ENCODE measurements at places on chromosomes 1 and 21. TPM values are rescaled to one million over a fixed set of nuclear protein-coding genes. Genes with fewer than 3 reads are reported as not detected.

Gene RXFP4
- 0.16 TPM for total RNA-seq

DNA sequence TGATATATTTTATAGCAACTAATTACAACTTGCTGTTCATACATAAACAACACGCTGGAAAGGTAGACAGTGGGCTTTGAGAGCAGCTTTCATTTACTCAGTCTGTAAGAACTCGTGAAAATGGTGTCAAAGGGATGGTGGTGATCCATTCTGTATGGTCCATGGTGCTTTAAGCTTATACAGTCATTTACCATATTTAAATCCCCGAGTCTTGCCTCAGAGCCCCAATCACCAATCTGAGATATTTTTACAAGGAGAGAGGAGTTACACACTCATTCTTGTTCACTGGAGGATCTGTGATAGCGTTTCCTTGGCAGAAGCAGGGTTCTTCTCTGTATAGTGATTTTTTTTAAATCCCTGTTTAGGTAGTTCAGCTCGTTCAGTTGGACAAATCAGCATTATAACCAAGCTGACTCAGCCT is 694.6 kb downstream of the USP25 start:
- H3K36me3 ChIP-seq, result no peaks in the 10 kb centered on the region
- no peak overlapping the region for H3K4me3 ChIP-seq
- H3K4me1 ChIP-seq, result no peaks in the 10 kb centered on the region
- no peak overlapping the region for H3K27ac ChIP-seq
- H3K27me3 ChIP-seq, result no peaks in the 10 kb centered on the region

DNA sequence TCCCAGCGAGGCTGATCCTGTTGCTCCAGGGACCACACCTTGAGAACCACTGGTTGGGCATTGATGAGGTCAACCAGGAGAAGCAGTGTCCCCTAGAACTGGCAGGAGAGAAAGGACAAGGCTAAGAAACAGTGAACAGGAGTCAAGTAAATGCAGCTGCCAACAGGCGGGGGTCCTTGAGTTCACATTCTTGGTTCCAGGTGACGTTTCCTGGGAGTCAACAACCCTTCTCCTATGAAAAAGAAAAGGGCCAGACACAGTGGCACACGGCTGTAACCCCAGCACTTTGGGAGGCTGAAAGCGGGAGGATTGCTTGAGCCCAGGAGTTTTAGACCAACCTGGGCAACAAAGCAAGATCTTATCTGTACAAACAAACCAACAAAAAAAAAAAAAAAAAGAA is 98.3 kb downstream of the KAZN start:
- H3K27ac ChIP-seq, result no peak overlapping the region
- H3K27me3 ChIP-seq, result no peaks in the 10 kb centered on the region
- H3K4me1 ChIP-seq, result no peaks in the 10 kb centered on the region
- DNase-seq, result no peak
- no peak overlapping the region for H3K4me3 ChIP-seq

Gene AK2
- total RNA-seq, result 400 TPM

GRCh38 chr1:210400043-210400840 is 71.5 kb downstream of the HHAT start:
- peak overlapping the region; percentile 34 for H3K4me3 ChIP-seq
- no peaks in the 10 kb centered on the region for H3K36me3 ChIP-seq
- H3K27ac ChIP-seq, result peak overlapping the region; percentile 63
- peak; percentile 20 for DNase-seq
- peaks cover 6% of the 10 kb centered on the region for H3K27me3 ChIP-seq
- H3K4me1 ChIP-seq, result peaks cover 41% of the 10 kb centered on the region

DNA sequence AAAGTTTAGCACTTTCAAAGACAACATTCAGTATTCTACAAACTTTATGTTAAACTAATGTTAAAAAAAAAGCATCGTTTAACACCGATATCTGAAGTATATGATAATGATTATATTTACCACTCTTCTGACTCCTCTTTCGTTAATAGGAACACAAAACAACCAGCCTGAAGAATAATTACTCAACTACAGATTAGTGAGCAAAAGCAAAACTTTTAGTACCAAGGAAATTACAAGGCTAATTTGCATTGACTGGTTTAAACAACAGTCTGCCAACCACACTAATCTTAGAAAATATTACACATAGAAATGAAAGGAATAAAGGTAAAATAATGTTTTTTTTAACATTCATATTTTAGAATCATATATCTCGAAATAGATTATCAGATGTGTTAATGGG is 500.7 kb downstream of the LMO4 start:
- peaks cover 4% of the 10 kb centered on the region for H3K27me3 ChIP-seq
- H3K27ac ChIP-seq, result no peak overlapping the region
- H3K36me3 ChIP-seq, result no peaks in the 10 kb centered on the region
- H3K4me1 ChIP-seq, result no peaks in the 10 kb centered on the region
- no peak overlapping the region for H3K4me3 ChIP-seq
- DNase-seq, result no peak

- peaks cover 4% of the 10 kb centered on the region for H3K4me1 ChIP-seq
- H3K27me3 ChIP-seq, result no peaks in the 10 kb centered on the region
- no peak overlapping the region for H3K4me3 ChIP-seq
- no peak for DNase-seq
- H3K27ac ChIP-seq, result no peak overlapping the region
Observed at GRCh38 chr1:183836598-183836997, 31.7 kb downstream of the RGL1 start.

Gene KCNT2
- total RNA-seq, result not detected

Gene BACE2
- 0.81 TPM for total RNA-seq

DNA sequence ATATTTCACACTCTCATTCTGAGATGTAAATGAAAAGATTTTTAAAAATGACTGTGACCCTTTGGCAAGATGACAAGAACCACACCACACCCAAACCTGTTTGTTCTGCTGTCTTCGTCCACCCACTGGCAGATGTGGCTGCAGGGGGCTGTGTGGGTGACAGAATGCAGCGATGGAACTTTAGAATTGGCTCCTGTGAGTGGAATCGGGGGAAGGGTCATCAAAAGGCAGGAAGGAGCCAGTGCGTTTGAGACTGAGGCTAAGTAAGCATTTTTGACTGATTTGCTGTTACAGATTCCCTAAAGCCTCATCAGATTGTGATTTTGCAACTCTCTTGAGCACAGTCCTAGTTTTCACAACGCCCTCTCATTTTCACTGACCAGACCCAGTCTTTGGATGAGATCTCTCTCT is 111.2 kb upstream of the ADGRL2 start:
- no peaks in the 10 kb centered on the region for H3K4me1 ChIP-seq
- DNase-seq, result no peak
- H3K4me3 ChIP-seq, result no peak overlapping the region
- no peaks in the 10 kb centered on the region for H3K27me3 ChIP-seq

Gene S100A7A
- not detected for total RNA-seq
